Activated B cell treated with CpG ODN at 0.5 μM for 24 hours (primary cell): ENCODE measurements at places on chromosomes 7 and 10.

GRCh38 chr7:40658729-40659128, 523.9 kb downstream of the SUGCT start:
- DNase-seq, result no peak
- no peaks in the 10 kb centered on the region for H3K36me3 ChIP-seq

DNA sequence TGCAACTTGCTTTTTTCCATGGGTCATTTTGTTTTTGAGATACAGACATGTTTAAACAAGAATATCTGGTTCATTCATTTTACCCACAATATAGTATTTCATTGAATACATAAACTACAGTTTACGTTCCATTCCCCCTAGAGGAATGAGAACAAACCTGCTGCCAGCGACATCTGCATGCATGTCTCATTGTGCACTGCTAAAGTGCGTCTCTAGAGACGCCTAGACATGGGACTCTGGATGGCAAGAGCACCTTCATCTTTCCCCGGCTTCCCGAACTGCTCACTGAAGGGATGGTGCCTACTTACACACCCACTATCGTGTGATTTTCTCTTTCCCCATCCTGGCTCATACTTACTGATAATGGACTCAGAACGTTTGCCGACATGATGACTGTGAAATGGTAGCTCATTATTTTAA, 1.2 kb upstream of the ZNF777 start:
- H3K27me3 ChIP-seq, result peaks cover 9% of the 10 kb centered on the region
- no peak overlapping the region for H3K27ac ChIP-seq
- H3K4me3 ChIP-seq, result peak overlapping the region; percentile 17
- peaks cover 20% of the 10 kb centered on the region for H3K4me1 ChIP-seq

DNA sequence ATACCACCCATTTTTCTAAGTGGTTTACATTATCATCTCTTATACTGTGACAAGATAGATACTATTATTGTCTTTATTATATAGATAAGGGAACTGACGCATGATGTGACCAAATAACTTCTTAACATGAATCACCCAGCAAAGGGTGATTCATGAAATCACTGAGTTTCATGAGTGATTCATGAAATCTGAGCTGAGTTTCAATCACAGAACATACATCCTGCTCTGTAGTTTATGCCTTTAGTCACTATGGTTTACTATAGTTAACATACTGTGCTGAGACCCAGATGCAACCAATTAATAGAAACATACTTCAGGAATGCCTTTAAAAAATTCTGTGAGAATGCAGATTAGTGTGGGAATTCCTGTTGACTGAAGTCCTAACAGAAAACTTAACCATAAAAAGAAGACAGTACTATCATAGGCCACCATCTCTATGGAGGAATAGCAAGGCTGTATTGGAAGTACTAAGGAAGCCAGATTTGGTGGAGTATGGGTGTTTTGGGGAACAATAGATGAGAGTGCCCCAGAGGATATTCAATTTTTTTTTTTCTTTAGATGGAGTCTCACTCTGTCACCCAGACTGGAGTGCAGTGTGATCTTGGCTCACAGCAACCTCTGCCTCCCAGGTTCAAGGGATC, 43.1 kb upstream of the SEMA3A start:
- no peak for DNase-seq
- H3K4me3 ChIP-seq, result no peak overlapping the region
- H3K4me1 ChIP-seq, result no peaks in the 10 kb centered on the region
- no peak overlapping the region for H3K27ac ChIP-seq

DNA sequence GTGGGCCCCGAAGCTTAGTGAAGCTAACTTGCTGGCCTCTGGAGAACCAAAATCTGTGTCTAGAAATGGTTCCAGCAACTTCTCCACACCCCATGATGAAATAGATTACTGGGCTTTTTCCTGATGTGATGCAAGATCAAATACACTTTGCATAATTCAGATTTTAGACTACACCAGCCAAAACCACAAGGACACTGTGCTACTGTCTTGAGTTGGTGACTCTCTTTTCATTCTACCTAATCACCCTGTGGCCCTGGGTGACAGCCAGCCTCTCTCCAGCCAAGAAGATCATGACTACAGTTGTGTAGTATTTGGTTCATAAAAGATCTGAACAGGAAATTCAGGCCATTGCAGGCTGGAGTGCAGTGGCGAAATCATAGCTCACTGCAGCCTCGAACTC, 22.2 kb downstream of the AZGP1 start:
- no peak for DNase-seq
- no peak overlapping the region for H3K4me3 ChIP-seq
- peaks cover 23% of the 10 kb centered on the region for H3K27me3 ChIP-seq

DNA sequence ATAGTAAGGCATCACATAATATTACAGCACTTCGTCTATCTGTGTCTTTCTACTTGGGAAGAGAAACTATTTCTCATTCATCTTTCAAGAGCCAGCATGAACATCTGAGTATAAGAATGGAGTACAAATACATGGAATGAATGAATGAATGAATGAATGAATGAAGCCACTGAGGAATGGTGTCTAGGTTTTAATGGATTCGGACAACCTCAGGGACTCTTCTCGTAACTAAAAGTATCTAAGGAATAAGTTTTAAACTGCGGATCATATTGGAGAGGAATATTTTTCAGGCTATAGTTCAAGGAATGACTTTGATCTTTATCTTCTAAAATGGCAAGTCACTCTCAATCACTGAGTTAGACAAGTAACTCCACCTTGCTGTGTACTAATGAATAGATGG, 199.0 kb downstream of the DOCK4 start:
- no peak overlapping the region for H3K4me3 ChIP-seq
- DNase-seq, result no peak
- H3K36me3 ChIP-seq, result no peaks in the 10 kb centered on the region
- H3K4me1 ChIP-seq, result no peaks in the 10 kb centered on the region

GRCh38 chr7:80346704-80347103, 165.2 kb downstream of the GNAT3 start:
- no peaks in the 10 kb centered on the region for H3K4me1 ChIP-seq
- no peaks in the 10 kb centered on the region for H3K36me3 ChIP-seq
- DNase-seq, result no peak
- H3K4me3 ChIP-seq, result no peak overlapping the region

GRCh38 chr10:44385026-44385695, at the start of gene CXCL12:
TSS of gene CXCL12 (minus strand) at chr10:44385097. CDS start at chr10:44385005, 92 bp downstream.
- no peaks in the 10 kb centered on the region for H3K36me3 ChIP-seq
- no peak within 1 kb of the TSS for H3K4me3 ChIP-seq
- H3K27ac ChIP-seq, result no peak within 1 kb of the TSS
- peaks cover 7% of the 10 kb centered on the region for H3K4me1 ChIP-seq
- H3K27me3 ChIP-seq, result peaks cover 29% of the 10 kb centered on the region
- no peak for DNase-seq

DNA sequence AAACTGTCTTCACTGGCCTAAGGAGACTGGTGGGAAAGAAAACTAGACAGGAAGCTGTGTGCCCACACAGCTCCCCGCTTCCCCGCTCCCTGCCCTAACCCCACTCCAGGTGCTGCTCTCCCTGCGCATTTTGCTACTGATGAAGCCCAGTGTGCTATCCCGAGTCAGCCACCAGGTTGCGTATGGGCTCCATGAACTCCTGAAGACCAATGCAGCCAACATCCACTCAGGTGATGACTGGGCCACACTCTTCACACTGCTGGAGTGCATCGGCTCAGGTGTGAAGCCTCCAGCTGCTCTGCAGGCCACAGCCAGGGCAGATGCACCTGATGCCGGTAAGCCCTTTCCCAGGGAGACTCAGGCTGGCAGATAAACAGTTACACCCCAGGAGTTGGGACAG, 20.3 kb upstream of the NFKB2 start:
- H3K4me3 ChIP-seq, result no peak overlapping the region
- DNase-seq, result no peak
- no peaks in the 10 kb centered on the region for H3K4me1 ChIP-seq
- no peak overlapping the region for H3K27ac ChIP-seq

DNA sequence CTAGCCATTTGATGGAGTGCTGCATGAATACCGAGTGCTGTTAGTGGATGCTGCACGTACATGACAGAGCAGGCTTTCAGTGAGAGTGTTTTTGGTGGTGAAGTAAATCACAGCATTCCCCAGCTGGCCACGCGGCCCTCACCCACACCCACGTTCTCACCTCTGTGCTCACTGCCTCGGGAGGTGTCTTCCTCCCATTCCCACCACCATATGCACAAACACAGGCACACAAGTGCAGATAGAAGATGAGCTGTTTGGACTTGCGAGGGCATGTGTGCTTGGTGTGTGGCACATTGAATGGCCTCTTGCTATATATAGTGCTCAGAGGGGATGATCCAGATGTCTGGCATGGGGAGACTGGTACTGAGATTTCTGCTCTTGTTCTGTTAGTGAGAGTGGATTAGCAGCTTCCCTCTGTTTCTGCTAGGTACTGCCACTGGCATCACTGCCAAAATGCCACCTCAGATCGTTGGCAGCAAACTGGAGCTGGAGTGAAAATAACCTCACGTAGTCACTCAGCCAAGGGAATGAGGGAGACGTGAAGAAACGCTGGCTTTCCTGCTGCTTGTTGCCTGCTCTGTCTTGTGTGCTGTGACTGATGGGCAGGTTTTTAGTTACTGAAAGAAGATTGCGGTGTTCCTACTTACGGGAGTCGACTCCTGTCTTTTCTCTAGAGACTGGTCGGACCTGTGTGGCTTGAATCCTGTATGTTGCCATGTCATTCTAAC, 19.1 kb downstream of the DNAJB6 start:
- peaks cover 49% of the 10 kb centered on the region for H3K36me3 ChIP-seq
- DNase-seq, result no peak
- no peaks in the 10 kb centered on the region for H3K27me3 ChIP-seq
- H3K4me1 ChIP-seq, result peaks cover 62% of the 10 kb centered on the region

- peaks cover 2% of the 10 kb centered on the region for H3K27me3 ChIP-seq
- DNase-seq, result no peak
- no peak overlapping the region for H3K27ac ChIP-seq
Measured at GRCh38 chr7:55210716-55211115, 154.4 kb upstream of the LANCL2 start.

DNA sequence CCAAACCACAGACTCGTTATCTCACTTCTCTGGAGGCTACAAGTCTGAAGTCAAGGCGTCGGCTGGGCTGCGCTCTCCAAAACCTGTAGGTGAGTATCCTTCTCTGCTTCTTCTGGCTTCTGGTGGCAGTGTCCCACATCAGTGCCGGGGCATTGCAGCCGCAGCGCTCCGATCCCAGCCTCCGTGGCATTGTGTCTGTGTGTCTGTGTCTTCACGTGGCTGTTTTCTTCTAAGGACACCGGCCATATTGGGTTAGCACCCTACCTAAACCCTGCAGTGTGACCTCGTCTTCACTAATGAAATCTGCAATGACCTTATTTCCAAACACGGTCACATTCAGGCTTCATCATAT, 584.9 kb upstream of the COBL start:
- no peak overlapping the region for H3K4me3 ChIP-seq
- no peak for DNase-seq
- no peaks in the 10 kb centered on the region for H3K36me3 ChIP-seq
- no peaks in the 10 kb centered on the region for H3K27me3 ChIP-seq

DNA sequence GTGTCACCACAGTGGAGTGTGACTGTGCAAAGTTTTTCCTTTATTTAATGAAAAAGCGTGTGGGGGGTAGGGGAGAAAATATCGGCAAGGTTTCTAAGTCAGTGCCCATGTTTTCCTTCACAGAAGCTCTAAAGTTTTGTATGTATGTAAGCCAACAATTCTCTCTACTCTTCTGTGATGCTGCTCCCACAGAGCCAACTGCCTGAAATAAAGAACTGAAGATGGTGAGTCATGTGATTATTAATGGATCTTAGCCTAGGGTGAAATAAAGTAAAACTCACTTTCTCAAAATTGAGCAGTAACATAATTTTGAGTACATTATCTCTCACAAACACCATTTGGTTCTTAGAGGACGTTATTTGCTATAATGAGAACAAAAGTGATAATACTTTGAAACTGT, 143.7 kb downstream of the ELMO1 start:
- H3K4me1 ChIP-seq, result peaks cover 17% of the 10 kb centered on the region
- no peak for DNase-seq

DNA sequence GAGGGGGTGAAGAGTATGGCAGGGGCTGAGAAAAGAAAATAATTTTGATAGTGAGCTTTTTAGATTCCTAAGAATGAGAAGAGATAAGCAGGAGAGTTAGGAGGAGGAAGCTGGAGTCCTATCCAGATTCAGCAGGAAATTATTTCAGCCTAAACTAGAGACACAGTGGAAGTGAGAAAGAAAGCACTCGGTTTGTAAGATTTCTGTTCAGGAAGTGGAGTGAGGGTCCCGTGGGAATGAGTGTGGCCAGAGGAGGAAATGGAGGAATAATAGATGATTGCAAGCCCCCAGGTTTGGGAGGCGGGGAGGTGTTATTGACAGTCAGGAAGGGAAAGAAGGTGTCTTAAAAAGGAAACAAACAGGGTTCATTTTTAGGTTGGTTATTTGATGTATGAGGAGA, 84.8 kb upstream of the NRP1 start:
- no peaks in the 10 kb centered on the region for H3K36me3 ChIP-seq
- no peaks in the 10 kb centered on the region for H3K4me1 ChIP-seq
- no peaks in the 10 kb centered on the region for H3K27me3 ChIP-seq
- H3K27ac ChIP-seq, result no peak overlapping the region
- no peak for DNase-seq

GRCh38 chr7:69615685-69616084, 17.4 kb downstream of the AUTS2 start:
- peaks cover 2% of the 10 kb centered on the region for H3K27me3 ChIP-seq
- no peak for DNase-seq
- H3K36me3 ChIP-seq, result no peaks in the 10 kb centered on the region
- no peak overlapping the region for H3K4me3 ChIP-seq

DNA sequence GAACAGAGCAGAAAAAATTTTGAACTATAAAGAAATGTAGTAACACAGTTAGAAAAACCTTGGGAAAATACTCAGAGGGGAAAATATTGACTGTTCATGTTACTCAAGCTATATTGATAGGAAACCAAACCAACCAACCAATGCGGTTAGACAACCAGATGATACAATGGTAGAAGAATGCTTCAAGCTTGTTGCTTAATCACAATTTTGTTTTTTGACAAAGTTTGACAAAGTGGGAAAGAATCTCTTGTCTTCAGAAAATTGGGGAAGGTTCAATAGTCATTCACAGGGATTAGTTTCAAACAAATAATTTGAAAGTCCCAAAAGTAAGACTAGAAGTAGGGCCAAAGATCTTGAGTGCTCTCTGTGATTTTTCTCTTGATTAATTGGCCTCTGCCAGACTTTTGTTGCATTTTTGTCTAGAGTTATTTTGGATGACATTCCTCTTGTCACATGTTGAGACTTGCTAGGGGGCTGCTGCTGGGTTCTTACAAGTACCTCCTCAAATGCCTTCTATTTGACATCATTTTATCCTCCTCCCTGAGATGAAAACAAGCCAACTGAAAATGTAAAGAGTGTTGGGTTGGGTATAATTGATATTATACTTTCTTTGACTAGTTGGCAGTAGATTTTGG, 233.1 kb upstream of the PHYHIPL start:
- no peak overlapping the region for H3K27ac ChIP-seq
- no peak for DNase-seq
- no peaks in the 10 kb centered on the region for H3K4me1 ChIP-seq
- no peaks in the 10 kb centered on the region for H3K36me3 ChIP-seq
- H3K4me3 ChIP-seq, result no peak overlapping the region
